AG04449 (cell line): ENCODE measurements at places on chromosomes 12 and 14.

DNA sequence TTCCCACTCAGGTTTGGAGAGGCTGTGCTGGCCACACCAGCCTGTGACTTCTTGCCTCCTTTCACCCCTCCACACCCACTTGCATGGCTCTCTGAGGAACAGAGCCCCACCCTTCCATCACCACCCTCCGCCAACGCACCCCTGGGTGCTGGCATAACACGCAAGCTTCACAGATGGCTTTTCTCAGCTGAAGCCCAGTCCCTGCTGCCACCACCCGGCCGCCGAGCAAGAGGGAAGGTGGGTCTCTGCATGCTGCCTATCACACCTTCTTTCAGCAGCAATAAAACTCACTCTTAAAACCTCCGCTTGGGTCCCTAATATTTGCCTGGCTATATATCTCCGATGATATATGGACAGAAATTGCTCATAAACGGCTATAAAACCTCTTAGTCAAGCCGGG lies 41.6 kb downstream of the SMUG1 start:
- DNase-seq, result no peak

GRCh38 chr12:13142747-13143146 lies 39.3 kb upstream of the GSG1 start:
- DNase-seq, result no peak

DNA sequence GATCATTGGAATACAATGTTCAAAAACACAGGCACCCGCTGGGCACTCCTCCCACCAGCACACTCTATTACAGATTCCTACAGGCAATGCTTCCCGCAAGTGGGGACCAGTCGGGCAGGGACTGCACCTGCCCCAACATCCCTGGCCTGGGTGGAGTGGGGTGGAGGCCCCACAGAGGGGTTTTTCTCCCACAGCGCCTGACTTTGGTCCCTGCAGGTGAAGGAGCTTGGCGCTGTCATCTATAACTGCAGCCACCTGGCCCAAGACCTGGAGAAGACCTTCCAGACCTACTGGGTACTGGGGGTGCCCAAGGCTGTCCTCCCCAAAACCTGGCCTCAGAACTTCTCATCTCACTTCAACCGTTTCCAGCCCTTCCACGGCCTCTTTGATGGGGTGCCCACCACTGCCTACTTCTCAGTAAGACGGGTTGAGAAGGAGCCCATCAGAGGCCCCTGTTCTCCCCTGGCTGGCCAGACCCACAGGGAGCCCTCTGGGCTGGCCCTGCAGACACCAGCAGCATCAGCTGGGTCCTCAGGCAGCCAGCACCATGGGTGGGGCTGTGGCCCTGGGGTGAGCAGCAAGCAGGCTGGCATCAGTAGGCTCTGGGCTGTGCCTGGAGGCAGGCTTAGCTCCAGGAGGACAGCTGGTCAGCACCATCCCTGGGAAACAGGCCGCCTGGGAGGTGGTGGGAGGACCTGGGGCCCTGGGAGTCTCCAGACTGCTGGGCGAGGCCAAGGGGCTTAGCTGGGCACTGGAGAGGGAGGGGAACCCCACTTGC lies 6.0 kb downstream of the PLD4 start:
- no peak for DNase-seq

DNA sequence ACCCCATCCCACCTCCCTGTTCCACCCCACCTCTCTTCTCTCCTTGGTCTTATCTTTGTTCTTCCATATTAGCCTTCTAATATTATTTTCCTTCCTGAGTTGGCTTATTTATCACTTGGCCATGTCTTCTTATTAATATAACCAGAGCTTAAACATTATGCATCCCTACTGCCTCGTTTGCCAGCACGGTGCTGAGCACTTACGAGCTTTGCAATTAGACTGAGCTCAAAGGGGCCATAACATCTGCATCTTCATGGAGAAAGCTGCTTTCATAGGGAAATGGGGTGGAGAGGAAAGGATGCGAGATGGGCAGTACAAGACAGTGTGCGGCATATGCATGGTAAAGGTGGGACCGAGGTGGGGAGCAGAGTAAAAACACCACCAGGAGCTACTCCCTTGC lies 342.8 kb downstream of the FUT8 start:
- no peak for DNase-seq

GRCh38 chr14:56176530-56176929 lies 58.3 kb downstream of the PELI2 start:
- no peak for DNase-seq
